Stomach (tissue), 19 donors: ENCODE measurements at places on chromosomes 2 and 18. TPM values are rescaled to one million over a fixed set of nuclear protein-coding genes. Genes with fewer than 3 reads are reported as not detected.

TMEM200C gene
- total RNA-seq = 0.37 TPM

ATG4B gene
- total RNA-seq = 98.5 TPM

ABCG8 gene
- total RNA-seq = 8.9 TPM

CNTNAP5 gene
- 1.3 TPM for total RNA-seq

PFN4 gene
- 1.8 TPM for total RNA-seq

MGAT4A gene
- 37.5 TPM for total RNA-seq

RIT2 gene
- total RNA-seq = not detected

- no peak for DNase-seq
Measured at GRCh38 chr2:217932803-217933616, 69.8 kb downstream of the TNS1 start.

DNA sequence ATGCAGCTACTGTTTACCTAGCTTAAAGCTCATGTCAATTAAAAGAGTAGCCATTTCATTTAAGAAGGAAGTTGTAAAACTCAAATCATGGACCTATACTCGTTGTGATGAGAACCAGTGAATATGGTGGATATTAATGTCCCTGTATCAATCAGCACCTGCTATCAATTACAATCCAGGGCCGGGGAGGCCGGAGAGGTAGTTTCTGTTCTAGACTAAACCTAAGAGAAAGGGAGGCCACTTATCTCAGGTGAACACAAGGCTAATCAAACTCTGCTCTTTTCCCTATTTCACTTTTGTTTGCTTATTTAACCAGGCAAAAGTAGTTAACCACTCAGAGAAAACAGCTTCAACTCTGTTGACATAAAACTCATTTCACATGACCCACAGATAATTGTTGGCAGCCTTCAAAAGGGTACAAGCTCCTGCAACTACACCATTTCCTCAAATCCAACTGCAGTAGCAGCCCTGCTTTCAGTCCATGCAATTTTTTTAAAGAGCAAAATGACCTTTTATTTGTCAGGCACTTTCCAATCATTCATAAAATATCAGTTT is 27.8 kb upstream of the SLC9A2 start:
- DNase-seq = peak; percentile 60

DNA sequence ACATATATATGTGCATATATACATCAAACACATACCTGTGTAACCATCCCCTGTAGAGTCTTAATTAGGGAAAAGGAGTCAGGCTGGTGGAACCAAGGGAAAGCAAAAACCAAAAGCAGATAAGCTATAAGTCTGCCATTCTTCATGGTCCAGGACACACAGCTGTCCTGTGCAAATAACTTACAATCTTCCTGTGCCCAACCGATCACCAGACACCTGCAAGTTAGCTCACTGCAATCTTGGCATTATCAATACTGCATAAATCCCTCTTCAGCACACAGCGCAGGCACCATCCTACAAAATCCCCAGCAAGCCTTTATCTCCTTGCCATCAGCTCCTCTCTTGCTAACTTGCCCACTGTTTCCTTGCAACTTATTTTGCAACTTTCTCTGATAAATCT is 60.8 kb upstream of the DYNAP start:
- no peak for DNase-seq

GRCh38 chr2:161130354-161130753 is 29.9 kb upstream of the TANK start:
- DNase-seq = no peak

GRCh38 chr2:60794271-60794863 is 38.3 kb downstream of the PAPOLG start:
- DNase-seq = peak; percentile 45

- DNase-seq = no peak
Measured at GRCh38 chr2:219744066-219744465, 116.6 kb downstream of the SLC4A3 start.

DNA sequence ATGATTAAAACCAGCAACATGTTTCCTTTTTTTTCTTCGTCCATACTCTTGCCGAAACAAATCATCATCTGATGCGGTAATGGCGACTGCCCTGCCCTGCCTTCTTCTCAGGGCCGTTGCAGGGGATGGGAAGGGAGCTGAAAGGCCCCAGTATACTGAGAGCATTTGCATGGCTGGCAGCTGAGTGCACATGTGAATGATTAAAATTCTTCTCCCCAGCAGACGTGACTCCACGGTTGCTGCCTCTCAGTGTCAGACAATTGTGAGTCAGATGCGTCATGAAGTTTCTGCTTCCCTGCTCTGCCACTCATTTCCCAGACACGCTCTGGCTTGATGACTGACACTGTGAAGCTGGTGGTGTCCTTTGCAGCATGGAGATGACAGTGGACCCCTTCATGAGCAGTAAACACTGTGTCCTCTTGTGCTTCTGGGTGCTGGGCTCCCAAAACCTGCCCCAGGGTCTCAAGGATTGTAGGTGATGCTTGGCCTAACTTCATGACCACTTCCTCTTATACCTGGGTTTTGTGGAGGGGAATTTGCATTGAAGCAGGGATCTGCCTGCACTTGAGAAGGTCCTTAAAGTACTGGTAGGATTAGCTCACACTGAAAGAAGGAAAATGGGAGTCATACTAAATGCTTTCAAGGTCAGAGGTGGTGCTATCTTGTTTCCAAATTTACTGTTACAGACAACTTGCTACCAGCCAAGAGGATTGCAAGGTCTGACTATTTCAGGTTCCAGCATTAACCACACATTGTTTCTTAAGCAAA is 222.5 kb upstream of the COPS8 start:
- DNase-seq = no peak

DNA sequence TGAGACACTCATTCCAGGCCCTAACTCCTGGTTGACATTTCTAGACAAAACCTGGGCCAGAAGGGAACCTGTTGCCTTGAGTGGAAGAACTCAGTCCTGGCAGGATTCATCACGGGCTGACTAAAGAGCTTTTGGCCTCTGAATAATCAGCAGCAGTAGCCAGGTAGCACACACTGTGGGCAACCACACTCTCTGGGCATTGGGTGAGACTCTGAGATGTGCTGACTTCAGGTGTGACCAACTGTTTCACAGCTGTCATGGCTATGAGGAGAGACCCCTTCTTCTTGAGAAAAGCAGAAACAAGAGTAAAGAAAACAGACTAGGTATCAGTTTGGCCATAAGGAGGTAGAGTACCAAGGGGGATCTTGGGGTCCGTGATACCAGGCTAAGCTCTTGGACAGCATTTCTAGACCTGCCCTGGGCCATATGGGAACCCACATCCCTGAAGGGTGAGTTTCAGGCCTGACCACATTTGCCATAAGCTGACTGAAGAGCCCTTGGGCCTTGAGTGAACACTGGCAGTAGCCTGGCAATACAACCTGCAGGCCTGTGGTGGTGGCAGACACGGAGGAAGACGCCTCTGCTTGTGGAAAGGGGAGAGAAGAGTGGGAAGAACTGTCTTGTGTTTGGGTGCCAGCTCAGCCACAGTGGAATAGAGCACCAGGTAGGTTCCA is 230.9 kb downstream of the DLGAP1 start:
- DNase-seq = no peak

- DNase-seq = peak; percentile 18
Measured at GRCh38 chr2:144943986-144944385, 424.1 kb upstream of the ZEB2 start.

DNA sequence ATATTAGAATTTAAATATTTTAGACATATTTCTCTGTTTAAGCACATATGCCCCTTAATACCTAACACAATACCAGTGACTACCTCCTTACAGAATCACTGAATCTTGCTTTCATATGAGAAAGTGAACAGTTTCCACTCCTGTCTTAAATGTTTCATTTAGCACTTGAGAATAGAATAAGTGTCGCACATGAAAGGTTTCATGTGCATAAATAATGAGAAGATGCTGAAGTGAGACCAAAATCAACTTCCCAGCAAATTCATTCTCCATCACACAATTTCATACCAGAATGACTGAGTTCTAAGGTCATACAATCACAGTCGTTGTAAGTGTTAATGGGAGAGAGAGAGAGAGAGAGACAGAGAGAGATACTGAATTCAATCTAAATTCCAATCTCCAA is 51.2 kb downstream of the ATIC start:
- DNase-seq = no peak

- peak; percentile 75 for DNase-seq
Measured at GRCh38 chr2:35410431-35411061, 945.0 kb upstream of the CRIM1 start.

DNA sequence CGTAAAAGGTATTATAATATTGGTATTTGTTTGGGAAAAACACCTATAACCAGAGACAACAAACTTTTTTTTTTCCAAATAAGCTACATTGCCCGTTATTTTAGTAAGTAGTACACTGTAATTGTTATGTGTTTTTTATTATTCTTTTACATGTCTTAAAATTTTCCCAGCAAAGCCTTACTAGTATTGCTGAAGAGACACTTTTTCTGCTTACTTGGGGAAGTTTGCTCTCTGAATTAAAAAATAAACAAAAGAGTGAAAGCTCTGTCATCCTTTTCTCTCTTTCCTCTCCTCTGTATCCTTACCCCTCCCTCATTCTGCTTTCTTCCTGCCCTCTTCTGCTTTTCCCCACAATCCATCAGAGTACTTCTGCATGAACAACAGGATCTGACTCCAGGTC is 25.6 kb upstream of the LDLRAD4 start:
- DNase-seq = no peak

- no peak for DNase-seq
Measured at GRCh38 chr2:125526093-125526492, 1129.9 kb upstream of the GYPC start.

DNA sequence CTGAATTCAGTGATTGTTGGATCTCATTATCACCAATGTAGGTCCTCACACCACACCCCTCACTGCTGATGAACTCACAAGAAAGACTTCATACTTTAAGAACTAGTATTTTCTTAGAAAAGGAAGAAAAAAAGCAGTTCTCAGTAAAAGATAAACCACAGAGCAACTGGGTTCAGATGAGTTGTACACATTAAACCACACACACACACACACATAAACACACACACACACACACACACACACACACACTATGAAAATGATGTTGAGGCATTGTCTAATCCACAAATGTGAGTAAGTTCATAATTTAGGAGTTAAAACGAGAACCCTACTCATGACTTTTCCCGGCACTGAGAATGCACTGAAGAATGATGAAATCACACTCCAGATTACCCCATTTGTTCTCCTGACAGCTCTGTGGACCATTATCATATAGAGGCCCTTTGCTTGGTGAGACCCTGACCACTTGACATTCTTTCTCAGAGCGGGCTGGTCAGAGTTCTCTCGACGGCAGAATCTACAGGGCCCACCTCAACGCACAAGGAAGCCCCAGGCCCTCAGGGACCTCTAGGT is 106.2 kb downstream of the BCL2 start:
- DNase-seq = no peak

DNA sequence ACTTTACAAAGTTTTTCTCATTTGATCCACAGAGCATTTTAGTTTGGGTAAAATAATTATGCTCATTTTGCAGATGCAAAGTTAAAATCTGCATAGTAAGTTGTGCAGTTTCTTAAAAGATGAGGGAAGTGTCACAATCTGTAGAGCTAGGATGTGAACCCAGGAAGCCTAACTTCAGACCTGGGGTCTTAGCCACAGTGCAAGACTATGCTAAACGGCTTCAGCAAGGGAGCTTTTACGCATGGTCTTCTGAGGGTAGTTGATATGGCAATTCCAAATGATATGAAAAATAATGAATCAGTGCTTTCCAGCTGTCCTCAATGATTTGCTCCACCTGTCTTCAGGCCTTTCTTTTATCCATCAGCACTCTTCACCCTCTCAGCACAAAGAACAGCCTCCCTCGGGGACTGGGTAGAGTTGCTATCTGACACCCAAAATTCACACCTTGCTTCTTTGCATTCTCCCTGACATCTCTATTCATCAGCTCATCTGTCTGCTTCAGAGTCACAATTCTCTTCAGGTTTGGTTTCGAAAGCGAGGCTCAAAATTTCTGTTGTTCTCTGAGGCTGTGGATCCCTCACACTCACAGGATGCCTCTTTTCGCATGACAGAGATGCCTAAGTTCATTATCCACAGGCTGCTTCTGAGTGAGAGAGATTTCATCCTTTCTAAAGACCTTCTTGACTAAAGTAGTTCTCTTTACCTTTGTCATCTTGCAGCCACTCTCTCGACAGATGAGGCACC is 302.5 kb downstream of the NRXN1 start:
- no peak for DNase-seq

DNA sequence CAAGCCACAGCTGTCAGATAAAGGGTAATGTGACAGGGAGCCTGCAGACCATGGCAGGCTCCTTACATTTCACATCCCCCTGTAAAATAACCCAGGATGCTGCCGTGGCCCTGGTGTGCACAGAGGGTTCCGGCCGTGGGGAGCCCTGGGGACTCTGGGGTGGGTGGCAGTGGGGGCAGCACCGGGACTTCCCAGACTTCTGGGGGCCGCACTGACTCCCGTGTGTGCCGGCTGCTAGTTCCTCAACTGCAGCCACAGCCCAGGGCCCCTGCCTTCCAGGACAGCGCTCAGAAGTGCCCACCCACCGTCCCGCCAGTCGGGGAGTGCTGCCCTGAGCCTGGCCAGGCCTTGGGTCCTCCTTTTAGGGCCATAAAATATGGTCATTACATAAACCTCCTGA is 56.5 kb downstream of the CIB4 start:
- DNase-seq = no peak

DNA sequence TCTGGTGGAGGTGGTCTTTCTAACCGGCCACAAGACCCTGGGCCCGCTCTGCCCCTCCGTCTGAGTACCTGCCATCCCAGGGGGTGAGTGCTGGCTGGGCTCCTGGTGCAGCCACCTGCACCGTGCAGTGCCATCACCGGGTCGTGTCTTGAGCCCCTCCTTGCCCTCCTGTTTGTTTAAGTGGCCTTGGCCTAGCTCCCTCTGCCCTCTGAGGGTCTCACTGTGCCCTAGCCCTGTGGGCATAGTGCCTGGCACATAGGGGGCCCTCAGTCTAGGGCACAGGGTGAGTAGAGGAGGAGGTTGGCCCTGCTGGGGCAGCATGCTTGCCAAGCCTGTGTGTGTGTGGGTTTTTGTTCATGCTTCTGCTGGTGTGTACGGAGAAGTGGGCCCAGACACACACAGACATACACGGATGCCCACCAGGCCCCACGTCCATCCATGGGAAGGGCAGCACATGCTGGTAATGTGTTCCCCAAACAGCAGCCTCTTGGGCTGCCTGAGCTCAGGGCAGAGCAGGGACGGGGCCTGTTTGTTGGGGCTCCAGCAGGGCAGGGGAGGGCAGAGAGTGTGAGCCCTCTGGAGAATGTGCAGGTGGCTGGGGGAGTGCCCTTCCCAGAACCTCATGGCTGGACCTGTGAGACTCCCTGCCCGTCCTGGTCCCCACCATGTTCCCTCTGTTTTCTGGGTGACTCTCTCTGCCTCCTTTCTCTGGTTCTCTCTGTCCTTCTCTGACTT is 94.6 kb downstream of the GLI2 start:
- no peak for DNase-seq
